Muscle of arm (tissue), 14 donors: ENCODE measurements at places on chromosomes 2 and 18. TPM values are rescaled to one million over a fixed set of nuclear protein-coding genes. Genes with fewer than 3 reads are reported as not detected.

Gene CCDC85A
- 3.2 TPM for polyA plus RNA-seq

Gene SETBP1
- polyA plus RNA-seq: not detected

Gene GAL3ST2
- not detected for polyA plus RNA-seq

Gene DNAJC27
- polyA plus RNA-seq: 8.8 TPM

Gene OST4
- 225 TPM for polyA plus RNA-seq

Gene EGR4
- polyA plus RNA-seq: not detected

Gene RAB27B
- polyA plus RNA-seq: 0.64 TPM

Gene CCDC150
- not detected for polyA plus RNA-seq

- DNase-seq: no peak
Observed at GRCh38 chr2:218075975-218076811, 7.1 kb downstream of the RUFY4 start.

DNA sequence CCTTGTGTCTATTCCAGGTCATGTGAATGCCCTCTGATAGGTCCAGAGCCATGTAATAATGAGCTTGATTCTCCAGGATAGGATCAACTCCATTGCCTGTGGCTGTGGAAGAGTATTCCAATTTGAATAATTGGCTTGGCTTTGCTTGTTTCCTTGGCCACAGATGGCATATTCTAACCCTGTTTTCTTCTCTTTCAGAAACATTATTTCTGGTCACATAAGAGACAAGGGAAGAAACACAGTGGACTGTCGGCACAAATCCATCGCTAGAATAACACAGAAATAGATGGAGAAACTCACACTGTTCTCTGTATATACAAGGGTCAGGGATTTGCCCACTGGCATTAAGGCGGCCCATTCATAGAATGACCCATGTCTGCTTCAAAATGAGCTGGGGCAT lies 278.4 kb upstream of the CCDC68 start:
- DNase-seq: no peak

DNA sequence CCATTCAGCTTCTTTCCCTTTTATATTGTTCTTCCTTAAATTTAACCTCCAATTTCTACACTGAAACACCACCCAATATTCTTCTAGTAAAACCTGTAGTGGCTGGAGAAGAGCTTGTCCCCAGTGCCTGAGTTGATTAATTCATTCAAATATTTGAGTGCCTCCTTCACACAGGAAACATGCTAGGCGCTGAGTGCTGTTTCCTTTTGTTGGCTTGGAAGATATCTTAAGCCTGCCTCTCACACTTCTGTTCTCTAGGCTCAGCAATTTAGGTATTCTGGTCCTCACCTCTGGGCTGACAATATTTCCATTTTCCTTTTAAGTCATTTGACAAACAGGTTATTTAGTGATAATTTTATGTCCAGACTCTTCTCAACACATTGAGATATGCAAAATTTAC lies 185.4 kb downstream of the SETBP1 start:
- DNase-seq: no peak

- DNase-seq: no peak
Observed at GRCh38 chr2:173854840-173855239, 110.3 kb downstream of the SP3 start.

DNA sequence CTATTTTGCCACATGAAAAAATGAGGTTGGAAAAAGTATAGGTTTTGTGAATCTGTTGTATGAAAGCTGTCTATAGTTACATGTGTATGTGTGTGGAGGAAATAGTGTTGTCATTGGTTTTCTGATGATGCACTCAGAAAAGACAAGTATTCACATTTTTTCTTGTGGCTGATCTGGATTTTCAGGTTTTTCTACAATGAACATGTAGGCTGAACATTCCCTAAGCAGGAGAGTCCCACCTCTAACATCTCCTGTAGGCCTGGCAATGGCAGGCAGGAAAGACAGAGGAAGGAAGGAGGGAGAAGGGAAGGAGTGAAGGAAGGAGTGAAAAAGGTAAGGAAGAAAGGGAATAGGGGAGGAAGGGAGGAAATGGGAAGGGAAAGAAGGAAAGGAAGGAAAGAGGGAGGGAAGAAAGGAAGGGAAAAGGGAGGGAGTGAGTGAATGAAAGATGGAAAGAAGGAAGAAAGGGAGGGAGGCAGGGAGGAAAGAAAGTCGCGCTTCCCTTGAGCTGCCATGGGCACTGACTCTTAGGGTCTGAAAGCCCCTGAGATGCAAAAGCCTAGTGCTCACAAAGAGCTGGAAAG lies 495 bp upstream of the IL36RN start:
- no peak for DNase-seq

DNA sequence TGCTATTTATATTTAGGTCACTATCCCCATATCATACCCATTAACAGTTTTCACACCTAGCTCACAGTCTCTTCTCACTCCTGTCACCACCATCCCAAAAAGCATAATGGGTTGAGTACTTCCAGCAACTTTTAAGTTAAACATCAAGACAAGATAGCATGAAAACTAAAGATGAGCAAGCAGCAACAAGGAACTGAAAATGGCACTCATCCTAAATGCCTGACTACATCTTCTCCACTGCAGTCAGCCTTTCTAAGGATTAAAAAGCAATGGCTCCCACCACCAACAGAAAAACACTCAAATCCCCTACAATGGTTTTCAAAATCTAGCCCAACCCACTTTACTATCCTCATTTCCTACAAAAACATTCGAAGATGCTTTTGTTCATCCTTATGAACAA lies 38.2 kb downstream of the CUL3 start:
- no peak for DNase-seq

GRCh38 chr18:79133724-79134123 lies 64.5 kb downstream of the ATP9B start:
- DNase-seq: peak; percentile 18

GRCh38 chr18:10074110-10074509 lies 160.3 kb downstream of the VAPA start:
- DNase-seq: no peak

DNA sequence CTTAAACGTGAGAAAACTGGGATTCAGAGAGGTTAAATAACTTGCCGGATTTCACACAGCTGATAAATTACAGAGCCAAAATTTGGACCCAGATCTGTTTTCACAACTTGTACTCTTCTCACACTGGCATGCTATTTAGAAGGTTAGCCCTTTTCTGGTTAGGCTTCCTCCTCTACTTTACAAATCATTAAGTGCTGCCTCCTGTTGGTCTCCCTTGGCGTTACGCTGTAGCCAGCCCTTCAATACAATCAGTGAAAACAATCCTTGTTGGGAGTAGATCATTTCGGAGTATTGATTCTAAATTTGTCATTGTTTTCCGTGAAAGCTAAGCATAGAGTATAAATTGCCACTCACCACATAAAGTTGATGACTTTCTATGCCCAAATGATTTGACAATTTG lies 153.5 kb downstream of the ARHGAP15 start:
- DNase-seq: no peak

DNA sequence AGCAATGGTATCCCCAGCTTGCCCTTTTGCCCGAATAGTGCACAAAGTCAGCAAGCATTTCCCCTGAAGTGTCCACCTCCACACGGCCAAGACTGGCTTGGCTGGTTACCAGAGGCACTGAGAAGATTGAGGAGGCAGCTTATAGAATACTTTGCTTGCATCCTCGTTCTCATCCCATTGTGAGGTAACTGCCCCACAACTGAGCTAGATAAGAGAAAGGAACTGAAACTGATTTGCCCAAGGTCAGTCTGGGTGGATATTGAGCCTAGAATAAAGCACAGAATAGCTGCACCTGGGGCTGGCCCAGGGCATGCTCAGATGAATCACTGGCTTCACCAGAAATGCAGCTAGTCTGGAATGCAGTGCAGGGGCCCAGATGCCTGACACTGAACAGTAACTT lies 32.7 kb upstream of the MAP4K3 start:
- DNase-seq: peak; percentile 38

- DNase-seq: no peak
Observed at GRCh38 chr2:47725808-47726207, 57.1 kb upstream of the MSH6 start.

DNA sequence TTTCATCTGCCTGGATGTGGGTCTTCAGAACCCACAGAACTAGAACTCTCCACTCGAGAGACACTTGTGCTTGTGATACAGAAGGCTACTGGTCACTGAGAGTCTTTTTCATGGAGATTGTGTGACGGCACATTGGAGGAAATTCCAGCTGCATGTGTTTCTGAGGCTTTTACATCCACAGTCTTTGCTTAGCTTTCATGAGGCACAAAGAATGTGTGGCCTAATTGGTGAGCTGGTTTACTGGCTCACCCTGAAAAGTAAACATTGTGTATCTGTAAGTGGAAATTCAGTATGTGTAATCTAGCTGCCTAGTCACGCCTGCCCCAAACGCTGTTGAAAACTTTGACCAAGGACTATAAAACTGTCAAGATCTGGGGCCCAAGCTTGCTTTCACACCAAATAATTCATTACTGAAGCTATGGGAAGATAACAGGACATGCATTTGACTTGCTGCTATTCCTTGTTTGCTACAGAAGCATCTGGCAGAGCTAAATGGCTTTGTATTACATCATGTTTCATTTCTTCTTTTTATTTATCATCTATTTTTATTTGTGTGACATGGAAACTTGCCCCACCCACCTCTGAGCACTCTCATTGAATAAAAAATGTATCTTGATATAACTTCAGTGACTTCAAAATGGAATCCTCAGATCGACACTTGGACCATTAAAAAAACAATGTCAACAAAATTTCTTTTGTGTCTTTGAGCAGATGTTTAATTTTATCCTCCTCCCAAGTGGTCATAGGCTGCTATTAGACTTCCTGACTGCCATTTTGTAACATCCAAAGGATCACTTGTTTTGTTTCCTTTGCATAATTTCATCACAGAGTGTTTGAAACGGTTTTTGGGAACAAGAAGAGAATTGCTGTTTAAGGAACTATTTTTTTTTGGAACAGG lies 80.2 kb downstream of the EFEMP1 start:
- no peak for DNase-seq

DNA sequence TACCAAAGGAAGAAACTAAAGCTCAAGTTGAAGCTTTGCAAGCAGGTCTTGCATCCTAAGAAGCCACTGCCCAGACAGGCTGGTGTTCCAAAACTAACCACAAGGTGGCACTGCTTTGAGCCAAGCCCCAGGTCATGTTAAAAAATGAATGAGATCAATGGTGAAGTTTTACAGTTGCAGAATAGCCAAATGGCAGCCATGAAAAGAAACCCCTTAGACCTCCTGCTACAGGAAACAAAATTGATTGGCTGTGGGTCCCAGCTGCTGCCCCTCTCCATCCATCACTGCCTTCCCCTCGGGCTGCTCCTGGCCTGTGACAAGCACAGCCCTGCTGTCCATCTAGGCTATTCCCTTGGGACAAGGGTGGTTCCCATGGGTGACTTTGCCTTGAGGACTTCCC lies 20.7 kb upstream of the MREG start:
- DNase-seq: peak; percentile 48

GRCh38 chr2:113240915-113241911 lies 37.5 kb downstream of the PAX8 start:
- no peak for DNase-seq

GRCh38 chr2:225582355-225583116 lies 183.0 kb downstream of the NYAP2 start:
- no peak for DNase-seq

DNA sequence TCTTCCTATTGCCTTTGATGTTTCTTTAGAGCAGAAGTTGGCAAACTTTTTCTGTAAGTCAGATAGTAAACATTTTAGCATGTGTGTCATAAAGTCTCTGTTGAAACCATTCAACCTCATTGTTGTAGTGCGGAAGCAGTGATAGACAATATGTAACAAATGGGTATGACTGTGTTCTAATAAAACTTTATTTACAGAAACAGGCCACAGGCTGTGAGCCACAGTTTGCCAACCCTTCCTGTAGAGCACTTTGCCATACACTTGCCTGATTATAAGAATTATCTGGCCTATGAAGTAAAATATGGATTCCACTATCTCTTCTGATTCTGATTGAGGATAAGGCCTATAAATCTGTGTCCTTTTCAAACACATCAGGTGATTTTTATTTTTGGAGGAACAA lies 237.4 kb downstream of the DOK6 start:
- DNase-seq: no peak

GRCh38 chr2:109676346-109676902 lies 62.3 kb downstream of the SOWAHC start:
- DNase-seq: no peak

DNA sequence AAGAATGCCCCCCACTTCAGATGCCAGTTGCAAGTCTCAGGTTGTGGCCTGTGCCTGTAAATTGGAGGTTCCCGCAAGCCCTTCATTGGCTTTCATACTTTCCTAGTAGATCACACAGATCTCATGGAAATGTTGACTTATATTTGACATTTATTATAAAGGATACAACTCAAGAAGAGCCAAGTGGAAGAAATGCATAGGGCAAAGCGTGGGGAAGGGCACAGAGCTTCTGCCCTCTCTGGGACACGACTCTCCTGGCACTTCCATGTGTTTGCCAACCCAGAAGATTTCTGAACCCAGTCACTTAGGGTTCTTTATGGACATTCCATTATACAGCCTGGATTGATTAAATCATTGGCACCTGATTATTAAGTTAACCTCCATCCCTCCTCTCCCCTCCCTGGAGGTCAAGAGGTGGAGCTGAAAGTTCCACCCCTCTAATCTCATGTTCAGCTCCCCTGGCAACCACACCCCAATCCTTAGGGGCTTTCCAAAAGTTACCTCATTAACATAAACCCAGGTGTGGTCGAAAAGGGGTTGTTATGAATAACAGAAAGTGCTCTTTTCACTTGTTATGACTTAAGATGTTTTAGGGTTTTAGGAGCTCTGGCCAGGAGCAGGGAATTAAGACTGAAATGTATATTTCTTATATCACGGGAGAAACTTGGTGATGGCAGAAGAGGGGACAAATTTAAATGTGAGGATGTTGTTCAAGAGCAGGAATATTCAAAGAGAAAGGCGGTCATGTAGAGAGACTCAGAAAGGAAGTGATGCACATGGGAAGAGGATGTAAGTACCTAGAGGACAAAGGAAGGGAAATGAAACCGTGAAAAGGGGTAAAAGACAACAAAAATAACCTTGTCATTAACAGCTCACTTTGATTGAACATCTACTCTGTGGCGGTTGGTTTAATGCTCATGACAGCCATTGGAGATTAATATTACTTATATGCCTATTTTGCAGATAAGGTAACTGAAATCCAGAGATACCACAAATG lies 31.8 kb downstream of the SP100 start:
- DNase-seq: no peak

DNA sequence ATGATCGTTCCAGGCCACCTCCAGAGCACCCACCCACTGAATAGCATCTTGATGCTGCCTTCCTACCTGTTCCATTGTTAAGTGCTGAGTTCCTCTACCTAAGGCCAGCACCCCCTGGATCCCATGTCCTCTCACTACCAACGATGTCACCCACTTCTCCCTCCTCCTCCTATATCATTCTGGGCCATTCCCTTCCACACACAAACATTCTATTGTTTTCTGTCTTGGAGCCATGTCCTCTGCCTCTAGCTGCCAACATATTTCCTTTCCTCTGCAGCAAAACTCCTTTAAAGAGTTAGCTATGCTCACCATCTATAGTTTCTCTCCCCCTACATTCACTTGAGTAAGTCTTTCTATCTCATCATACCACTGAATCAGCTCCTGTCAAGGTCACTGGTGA lies 64.0 kb upstream of the ACKR3 start:
- DNase-seq: no peak

GRCh38 chr2:118975133-118975532 lies 33.1 kb downstream of the MARCO start:
- DNase-seq: no peak
